ENCODE measurements at places on chromosomes 1 and 21. TPM values are rescaled to one million over a fixed set of nuclear protein-coding genes. Genes with fewer than 3 reads are reported as not detected.
A peak's percentile ranks its signal among the peaks of the same experiment; 100 is the strongest.

DNA sequence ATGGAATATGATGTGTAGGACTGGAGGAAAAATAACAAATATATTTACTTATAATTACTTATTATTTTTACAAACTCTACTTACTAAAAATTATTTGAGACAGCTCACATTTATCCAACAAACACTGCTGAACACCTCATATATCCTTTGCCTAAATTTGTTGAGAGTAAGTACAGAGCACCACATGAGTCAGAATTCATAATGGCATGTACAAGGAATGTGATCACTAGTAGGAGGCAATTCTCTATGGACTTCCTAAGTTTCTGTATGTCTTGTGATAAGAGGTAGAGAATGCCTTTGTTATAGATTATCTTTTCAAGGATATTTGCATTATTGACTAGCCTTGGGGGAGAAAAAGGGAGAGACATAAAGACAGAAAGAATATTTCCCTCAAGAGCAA is 8.2 kb upstream of the ST6GALNAC3 start:
- DNase-seq = no peak

DNA sequence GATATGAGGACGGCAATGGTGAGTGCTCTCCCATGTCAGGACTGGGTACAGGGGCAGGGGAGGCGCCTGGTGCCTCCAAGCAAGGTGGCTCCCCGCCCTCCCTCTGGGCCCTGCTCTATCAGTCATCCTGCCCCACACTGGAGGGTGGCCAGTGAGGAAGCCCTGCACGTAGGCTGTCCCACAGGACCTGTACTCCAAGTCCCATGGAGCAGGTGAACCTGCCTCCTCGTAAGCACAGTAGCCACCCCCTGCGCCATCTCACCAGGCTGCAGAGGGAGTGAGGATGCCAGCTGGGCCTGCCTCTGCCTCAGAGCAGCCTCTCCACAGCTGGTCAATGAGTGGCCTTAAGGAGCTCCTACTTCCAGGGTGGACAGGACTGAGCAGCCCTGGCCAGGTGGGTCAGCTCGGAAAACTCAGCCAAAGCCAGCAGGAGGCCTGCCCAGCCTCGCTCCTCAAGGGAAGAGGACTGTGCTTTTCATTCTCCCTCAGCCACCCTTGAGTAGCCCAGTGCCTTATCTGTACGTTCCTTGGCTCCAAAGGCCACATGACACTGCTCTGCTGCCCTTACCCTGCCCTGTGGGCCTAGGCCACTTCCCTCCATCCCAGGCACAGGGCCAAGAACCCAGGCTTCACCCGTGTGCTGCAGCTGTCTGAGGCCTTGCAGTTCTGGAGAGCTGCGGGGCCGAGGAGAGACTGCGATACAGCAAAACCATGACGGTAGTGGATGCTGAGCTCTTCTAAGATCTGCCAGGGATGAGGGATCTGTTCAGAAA is 39.6 kb downstream of the SLC45A1 start:
- no peak for DNase-seq

GRCh38 chr1:82073659-82074058 is 272.9 kb downstream of the ADGRL2 start:
- no peak for DNase-seq

GRCh38 chr1:58779801-58780382 is 4.0 kb downstream of the JUN start:
- peak; percentile 81 for DNase-seq

Gene IVL
- total RNA-seq = not detected

Gene NPHS2
- total RNA-seq = not detected

DNA sequence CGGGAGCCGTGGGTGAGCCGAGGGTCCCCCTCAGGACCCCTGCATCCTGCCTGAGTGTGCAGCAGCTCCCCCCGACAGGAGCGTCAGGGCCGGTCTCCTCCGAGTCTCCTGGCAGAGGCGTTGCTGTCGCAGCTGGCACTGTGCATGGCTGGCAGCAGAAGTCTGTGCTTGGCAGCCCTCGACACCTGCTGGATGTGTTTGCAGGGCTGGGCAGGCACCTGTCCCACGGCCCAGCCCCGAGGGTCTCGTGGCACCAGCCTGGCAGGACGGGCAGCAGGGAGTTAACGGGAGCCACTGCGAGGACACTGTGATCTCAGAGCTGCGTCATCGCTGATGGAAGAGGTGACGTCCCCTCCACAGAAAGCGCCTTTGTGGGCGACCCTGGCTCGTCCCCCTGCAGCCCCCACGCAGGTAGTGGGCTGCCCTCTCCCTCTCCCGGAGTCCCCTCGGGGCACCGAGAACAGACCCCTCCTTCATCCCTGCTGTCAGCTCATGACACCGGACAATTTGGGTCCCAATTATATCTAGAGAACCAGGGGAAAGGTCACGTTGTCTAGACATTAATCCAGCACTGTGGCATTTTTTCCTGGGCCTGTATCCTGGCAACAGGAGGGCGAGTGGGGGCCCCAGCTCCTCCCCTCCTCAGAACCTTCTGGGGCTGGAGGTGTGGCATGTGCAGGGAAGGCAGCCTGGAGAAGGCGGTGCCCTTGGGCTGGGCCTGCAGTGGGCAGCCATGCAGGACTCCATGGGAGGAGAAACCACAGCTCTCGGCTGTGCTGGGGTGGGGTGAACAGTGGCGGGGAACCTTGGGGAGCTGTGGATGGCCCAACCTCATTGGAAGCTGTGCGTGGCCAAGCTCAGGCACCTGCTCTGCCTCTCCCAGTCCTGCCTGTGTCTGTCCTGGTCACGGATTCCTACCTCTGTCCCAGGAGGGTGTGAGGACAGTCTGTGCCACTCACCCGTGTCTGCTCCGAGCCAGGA is 15.4 kb downstream of the COL18A1 start:
- no peak for DNase-seq

GRCh38 chr21:45876381-45877170 is 105.0 kb upstream of the COL6A1 start:
- no peak for DNase-seq

Gene ACBD3
- 27.9 TPM for total RNA-seq

Gene AMY2A
- total RNA-seq = not detected

Measured in dermis microvascular lymphatic vessel endothelial cell (primary cell).